ENCODE measurements at places on chromosomes 6 and 20. TPM values are rescaled to one million over a fixed set of nuclear protein-coding genes. Genes with fewer than 3 reads are reported as not detected.
A peak's percentile ranks its signal among the peaks of the same experiment; 100 is the strongest.

- peak overlapping the region; percentile 94 for H3K4me3 ChIP-seq
- peak overlapping the region; percentile 96 for H3K27ac ChIP-seq
- peaks cover 33% of the 10 kb centered on the region for H3K4me1 ChIP-seq
- no peaks in the 10 kb centered on the region for H3K36me3 ChIP-seq
Observed at GRCh38 chr6:170272341-170273065, 18.4 kb downstream of the DLL1 start.

DNA sequence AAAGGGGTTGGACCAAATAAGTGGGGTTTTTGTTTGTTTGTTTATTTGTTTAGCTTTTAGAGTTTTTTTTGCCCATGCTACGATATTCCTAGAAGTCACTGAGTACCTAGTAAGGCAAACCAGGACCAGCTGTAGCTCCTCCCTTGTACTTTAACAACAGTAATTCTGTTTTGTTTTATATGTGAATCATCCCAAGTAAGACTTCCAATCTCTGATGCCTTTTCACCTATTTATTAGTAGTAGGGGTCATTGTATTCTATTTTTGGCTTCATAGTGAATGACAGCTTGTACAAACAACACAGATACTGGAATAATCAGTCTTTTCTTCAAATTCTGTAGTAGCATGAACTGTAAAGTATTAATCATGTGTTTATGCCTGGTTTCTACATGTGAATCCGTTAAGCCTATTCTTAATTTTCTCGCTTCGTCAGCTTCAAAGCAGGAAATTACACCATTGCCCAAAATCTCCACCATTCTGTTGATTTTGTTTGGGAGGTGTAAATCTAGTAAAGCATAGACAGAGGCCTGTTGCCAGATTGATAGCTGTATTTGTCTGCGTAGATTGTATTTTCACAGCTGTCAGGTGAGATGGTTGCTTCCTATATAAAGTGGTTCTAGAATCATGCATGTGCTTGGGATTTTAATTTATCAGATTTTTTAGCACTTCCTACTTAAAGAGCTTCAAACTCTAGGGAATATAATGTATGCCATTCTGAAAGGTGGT, 151.5 kb upstream of the FLRT3 start:
- no peaks in the 10 kb centered on the region for H3K27me3 ChIP-seq
- DNase-seq, result no peak
- H3K27ac ChIP-seq, result no peak overlapping the region
- no peaks in the 10 kb centered on the region for H3K36me3 ChIP-seq
- H3K4me3 ChIP-seq, result no peak overlapping the region

DNA sequence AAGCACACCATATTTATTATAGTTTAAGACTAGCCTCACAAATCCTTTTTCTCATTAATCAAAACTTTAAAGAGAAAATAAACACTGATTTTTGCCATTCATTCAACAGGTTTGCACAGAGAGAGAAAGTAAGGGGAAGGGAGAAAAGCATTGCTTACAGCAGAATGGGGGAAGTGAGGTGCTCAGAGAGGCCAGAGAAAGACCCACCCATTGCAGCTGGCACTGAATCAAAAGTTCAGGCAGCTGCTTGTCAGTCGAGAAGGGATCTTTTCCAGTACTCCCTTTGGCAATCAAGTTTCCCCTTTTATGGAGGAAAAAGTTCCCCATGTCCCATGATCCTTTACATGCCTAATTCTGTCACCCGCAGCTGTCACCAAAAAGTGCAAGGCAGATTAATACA, 8.0 kb upstream of the CRISP2 start:
- H3K27me3 ChIP-seq, result no peaks in the 10 kb centered on the region
- no peaks in the 10 kb centered on the region for H3K4me1 ChIP-seq
- H3K27ac ChIP-seq, result no peak overlapping the region
- no peaks in the 10 kb centered on the region for H3K36me3 ChIP-seq
- no peak for DNase-seq
- H3K4me3 ChIP-seq, result no peak overlapping the region

- H3K27me3 ChIP-seq, result peaks cover 51% of the 10 kb centered on the region
- no peak for DNase-seq
- H3K4me3 ChIP-seq, result no peak overlapping the region
- peaks cover 5% of the 10 kb centered on the region for H3K36me3 ChIP-seq
- H3K4me1 ChIP-seq, result no peaks in the 10 kb centered on the region
Observed at GRCh38 chr6:8110725-8111124, 8.4 kb upstream of the EEF1E1 start.

GRCh38 chr20:58712151-58712791, 19.7 kb downstream of the NPEPL1 start:
- H3K27me3 ChIP-seq, result no peaks in the 10 kb centered on the region
- no peak overlapping the region for H3K4me3 ChIP-seq
- no peaks in the 10 kb centered on the region for H3K4me1 ChIP-seq
- no peak overlapping the region for H3K27ac ChIP-seq
- DNase-seq, result no peak
- no peaks in the 10 kb centered on the region for H3K36me3 ChIP-seq

GRCh38 chr6:112466373-112467151, 119.4 kb downstream of the RFPL4B start:
- H3K27ac ChIP-seq, result no peak overlapping the region
- no peak overlapping the region for H3K4me3 ChIP-seq
- no peak for DNase-seq

- peaks cover 13% of the 10 kb centered on the region for H3K36me3 ChIP-seq
- DNase-seq, result no peak
- no peak overlapping the region for H3K4me3 ChIP-seq
- H3K4me1 ChIP-seq, result no peaks in the 10 kb centered on the region
- H3K27me3 ChIP-seq, result no peaks in the 10 kb centered on the region
Observed at GRCh38 chr6:143126574-143126941, 65.9 kb downstream of the AIG1 start.

The SPTLC3 gene
- 0.55 TPM for total RNA-seq

The SLC24A3 gene
- total RNA-seq, result not detected

The KIF6 gene
- total RNA-seq, result not detected

Measured in naive thymus-derived CD8-positive, alpha-beta T cell (primary cell).